ENCODE measurements at places on chromosomes 16 and 17.

- DNase-seq = no peak
These were observed 710.1 kb downstream of the MAF start for GRCh38 chr16:78890373-78890895.

DNA sequence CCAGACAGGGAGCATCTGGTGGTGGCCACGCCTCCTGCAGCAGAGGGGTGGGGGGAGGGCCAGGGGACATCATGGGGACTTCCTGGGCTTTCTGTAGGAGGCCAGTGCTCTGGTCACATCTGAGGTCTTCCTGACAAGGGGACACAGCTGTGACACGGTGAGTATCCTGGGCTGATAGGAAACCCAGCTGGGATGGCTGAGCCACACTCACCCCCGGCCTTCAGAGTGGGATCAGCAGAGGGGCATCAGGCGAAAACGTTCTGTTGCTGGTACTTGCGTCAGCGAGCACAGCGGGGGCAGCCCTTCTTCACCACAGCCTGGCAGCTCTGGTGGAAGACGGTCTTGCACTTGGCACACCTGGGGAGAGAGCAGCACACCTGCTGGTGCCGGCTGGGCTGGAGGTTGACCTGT, 122.9 kb upstream of the SMURF2 start:
- no peak for DNase-seq

DNA sequence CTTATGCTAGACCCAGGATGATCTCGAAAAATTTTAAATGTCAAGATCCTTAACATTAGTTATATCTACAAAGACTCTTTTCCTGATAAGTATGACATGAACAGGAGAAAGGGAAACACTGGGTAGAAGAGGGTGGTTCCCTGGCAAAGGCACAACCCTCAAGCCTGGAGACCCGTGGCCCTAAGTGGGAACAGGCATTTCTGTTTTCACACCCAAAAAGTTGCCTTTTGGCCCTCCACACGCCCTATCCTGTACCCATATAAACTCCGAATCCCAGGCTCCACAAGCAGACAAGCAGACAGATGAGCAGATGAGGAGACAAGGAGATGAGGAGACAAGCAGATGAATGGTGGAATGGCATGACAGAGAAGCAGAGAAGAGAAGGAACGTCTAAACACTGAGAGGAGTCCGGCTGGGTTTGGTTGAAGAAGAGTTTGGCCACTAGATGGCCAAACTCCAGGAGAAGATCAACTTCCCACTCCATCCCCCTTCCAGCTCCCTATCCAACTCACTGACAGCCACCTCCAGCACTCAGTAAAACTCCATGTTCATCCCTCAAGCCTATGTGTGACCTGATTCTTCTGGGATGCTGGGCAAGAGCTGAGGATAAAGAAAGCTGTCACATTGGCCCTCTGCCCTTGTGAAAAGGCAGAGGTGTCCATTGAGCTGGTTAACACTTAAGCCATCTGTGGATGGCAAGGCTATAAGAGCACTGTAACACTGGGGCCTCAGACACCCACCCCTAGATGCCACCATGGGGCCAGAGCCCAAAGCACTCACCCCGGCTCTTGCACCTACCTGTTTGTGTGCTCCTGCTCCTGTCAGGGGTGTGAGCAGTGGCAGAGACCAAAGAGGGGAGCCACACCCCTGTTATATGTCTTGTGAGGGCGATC, 139.6 kb upstream of the FAM20A start:
- DNase-seq = no peak

- DNase-seq = no peak
These were observed 498.6 kb downstream of the GRIN2A start for GRCh38 chr16:9683677-9684076.
